CD4-positive, alpha-beta T cell (primary cell): ENCODE measurements at places on chromosomes 1 and 21.

- no peaks in the 10 kb centered on the region for H3K36me3 ChIP-seq
- H3K4me1 ChIP-seq = no peaks in the 10 kb centered on the region
- H3K27ac ChIP-seq = no peak overlapping the region
Measured at GRCh38 chr21:39647476-39647875, 34.7 kb downstream of the B3GALT5 start.

- no peak overlapping the region for H3K27ac ChIP-seq
- no peaks in the 10 kb centered on the region for H3K27me3 ChIP-seq
- no peak overlapping the region for H3K4me3 ChIP-seq
- DNase-seq = no peak
- no peaks in the 10 kb centered on the region for H3K4me1 ChIP-seq
Measured at GRCh38 chr1:87239997-87240605, 88.6 kb upstream of the LMO4 start.

GRCh38 chr1:206439205-206439604, 31.1 kb upstream of the IKBKE start:
- no peaks in the 10 kb centered on the region for H3K4me1 ChIP-seq
- H3K27me3 ChIP-seq = no peaks in the 10 kb centered on the region
- H3K4me3 ChIP-seq = no peak overlapping the region
- no peak overlapping the region for H3K27ac ChIP-seq
- DNase-seq = no peak

GRCh38 chr1:20115916-20116315, 3.4 kb downstream of the PLA2G2D start:
- peaks cover 2% of the 10 kb centered on the region for H3K27me3 ChIP-seq
- H3K4me1 ChIP-seq = no peaks in the 10 kb centered on the region

DNA sequence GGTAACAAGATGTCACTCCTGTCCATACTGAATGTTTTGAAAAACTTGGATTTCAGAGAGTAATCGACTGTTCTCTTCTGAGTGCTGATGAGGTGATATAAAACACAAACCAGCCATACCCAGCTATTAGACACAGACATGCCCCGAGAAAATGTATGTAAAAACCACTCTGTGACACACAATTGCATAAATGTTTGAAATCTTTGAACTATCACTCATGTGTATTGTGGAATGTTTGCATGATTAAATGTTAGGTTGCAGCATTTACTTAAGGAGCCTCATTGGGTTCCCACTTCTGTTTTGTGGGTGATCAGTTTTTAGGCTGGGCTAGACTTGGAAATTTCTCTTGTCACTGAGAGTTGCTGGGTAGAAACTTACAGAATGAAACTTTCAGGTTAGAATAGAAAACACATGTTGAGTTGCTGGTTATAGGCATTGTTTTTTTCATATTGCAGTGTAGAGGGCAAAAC, 270.4 kb upstream of the B3GALT2 start:
- no peaks in the 10 kb centered on the region for H3K36me3 ChIP-seq
- H3K4me1 ChIP-seq = peaks cover 30% of the 10 kb centered on the region
- no peaks in the 10 kb centered on the region for H3K27me3 ChIP-seq
- peak overlapping the region; percentile 22 for H3K4me3 ChIP-seq
- DNase-seq = no peak
- no peak overlapping the region for H3K27ac ChIP-seq

DNA sequence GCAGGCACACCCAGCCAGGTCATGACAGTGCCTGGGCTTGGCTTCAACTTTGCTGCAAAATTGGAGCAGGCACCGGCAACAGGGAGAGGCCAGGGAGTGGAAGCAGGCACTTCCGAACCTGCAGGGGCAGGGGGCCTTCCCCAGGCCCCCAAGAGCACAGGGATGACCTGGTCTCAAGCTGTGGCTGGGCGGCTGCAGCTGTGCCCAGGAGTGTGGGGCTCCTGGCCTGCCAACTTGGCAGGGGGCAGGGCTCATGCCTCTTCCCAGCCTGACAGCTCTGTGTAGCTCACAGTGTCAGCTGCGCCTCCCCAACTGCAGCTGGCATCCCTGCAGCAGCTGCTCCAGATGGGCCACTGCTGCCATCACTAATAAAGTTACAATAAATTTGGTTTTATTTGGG, 51.5 kb upstream of the SCYL3 start:
- peaks cover 3% of the 10 kb centered on the region for H3K36me3 ChIP-seq
- no peaks in the 10 kb centered on the region for H3K4me1 ChIP-seq
- no peak for DNase-seq
- H3K27me3 ChIP-seq = no peaks in the 10 kb centered on the region
- H3K4me3 ChIP-seq = no peak overlapping the region

DNA sequence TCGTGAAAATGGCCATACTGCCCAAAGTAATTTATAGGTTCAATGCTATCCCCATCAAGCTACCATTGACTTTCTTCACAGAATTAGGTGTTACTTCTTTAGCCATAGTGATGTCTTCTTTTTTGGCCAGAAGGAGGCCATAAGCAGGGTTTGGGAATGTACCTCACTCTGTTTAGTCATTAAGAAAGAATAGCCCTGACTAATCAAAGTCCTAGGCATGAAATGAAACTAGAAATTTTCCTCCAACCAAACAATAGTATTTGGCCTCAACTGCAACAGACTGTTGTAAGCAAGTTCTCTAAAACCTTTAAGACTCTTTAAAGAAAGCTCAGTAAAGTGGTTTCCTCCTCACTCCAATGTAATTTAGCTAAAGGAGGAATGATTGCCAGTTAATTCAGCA, 163.9 kb downstream of the AKT3 start:
- peaks cover 24% of the 10 kb centered on the region for H3K36me3 ChIP-seq
- H3K4me3 ChIP-seq = no peak overlapping the region
- H3K27ac ChIP-seq = no peak overlapping the region
- DNase-seq = no peak
- H3K27me3 ChIP-seq = no peaks in the 10 kb centered on the region
- no peaks in the 10 kb centered on the region for H3K4me1 ChIP-seq

DNA sequence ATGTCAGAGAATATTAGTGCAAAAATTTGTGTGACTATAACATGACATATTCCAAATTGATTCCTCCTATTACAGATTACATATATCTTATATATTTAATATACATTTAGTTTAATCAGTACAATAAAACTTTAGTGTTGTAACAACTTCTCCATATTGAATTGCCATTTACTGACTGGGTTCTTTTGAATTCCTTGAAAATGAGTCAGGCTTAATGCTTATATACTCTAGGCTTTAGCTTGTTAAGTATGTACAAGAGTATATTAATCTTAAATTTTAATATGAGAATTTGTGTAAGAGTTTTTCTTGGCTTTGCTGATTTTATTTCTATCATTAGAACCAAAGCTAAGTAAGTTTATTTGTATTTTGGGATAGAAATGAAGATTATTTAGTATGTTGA, 40.3 kb downstream of the XPR1 start:
- no peak overlapping the region for H3K27ac ChIP-seq
- H3K27me3 ChIP-seq = no peaks in the 10 kb centered on the region
- no peaks in the 10 kb centered on the region for H3K36me3 ChIP-seq
- no peaks in the 10 kb centered on the region for H3K4me1 ChIP-seq
- no peak overlapping the region for H3K4me3 ChIP-seq
- DNase-seq = no peak

DNA sequence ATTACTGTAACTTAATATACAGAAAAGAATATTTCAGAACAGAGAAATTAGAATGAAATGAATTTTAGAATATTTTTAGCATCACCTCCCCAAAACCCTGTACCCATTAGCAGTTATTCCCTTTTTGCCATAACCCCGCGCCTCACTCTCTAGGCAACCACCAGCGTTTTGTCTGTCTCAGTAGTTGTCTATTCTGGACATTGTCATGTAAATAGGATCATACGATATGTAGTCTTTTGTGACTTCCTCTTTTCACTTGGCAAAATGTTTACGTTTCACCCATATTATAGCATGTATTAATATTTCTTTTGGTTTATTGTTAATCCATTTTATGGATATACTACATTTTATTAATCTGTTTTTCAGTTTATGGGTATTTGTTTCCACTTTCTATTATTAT, 24.9 kb downstream of the SOAT1 start:
- H3K36me3 ChIP-seq = peaks cover 12% of the 10 kb centered on the region
- DNase-seq = no peak
- no peak overlapping the region for H3K4me3 ChIP-seq

- H3K36me3 ChIP-seq = no peaks in the 10 kb centered on the region
- DNase-seq = no peak
- H3K4me1 ChIP-seq = no peaks in the 10 kb centered on the region
- peaks cover 14% of the 10 kb centered on the region for H3K27me3 ChIP-seq
Measured at GRCh38 chr1:6163973-6164617, 16.0 kb downstream of the CHD5 start.

GRCh38 chr21:36945496-36946138, 20.9 kb downstream of the HLCS start:
- peaks cover 19% of the 10 kb centered on the region for H3K36me3 ChIP-seq
- H3K4me1 ChIP-seq = no peaks in the 10 kb centered on the region
- no peaks in the 10 kb centered on the region for H3K27me3 ChIP-seq
- no peak for DNase-seq
- no peak overlapping the region for H3K27ac ChIP-seq

DNA sequence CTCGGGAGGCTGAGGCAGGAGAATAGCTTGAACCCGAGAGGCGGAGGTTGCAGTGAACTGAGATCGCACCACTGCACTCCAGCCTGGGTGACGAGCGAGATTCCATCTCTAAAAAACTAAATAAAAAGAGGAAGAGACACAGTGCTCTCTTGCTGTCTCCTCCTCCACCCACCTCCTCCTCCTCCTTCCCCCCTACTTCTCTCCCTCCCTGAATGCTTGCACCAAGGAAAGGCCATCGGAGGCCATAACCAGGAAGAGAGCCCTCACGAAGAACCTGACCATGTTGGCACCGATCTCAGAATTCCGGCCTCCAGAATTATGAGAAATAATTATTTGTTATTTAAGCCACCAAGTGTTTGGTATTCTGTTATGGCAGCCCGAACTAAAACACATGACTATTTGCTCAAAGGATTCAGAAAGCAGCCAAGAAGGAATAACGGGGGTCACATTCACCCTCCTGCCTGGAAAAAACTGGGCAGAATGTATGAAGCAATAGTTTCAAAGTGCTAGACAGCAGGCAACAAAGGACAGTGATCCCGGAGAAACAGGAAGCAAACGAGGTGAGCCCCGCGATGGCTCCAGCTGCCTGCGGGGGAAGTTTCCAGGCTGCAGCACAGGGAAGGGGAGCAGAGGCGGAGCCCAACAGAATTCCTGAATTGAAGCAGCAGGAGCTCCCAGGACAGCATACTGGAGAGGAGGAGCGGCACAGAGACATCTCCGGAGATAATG, 35.8 kb downstream of the LDLRAD1 start:
- H3K4me3 ChIP-seq = no peak overlapping the region
- no peaks in the 10 kb centered on the region for H3K27me3 ChIP-seq
- no peak for DNase-seq
- no peak overlapping the region for H3K27ac ChIP-seq

GRCh38 chr1:206647224-206647623, 11.9 kb downstream of the DYRK3 start:
- no peaks in the 10 kb centered on the region for H3K36me3 ChIP-seq
- H3K27ac ChIP-seq = no peak overlapping the region
- H3K27me3 ChIP-seq = no peaks in the 10 kb centered on the region
- H3K4me1 ChIP-seq = no peaks in the 10 kb centered on the region
- DNase-seq = no peak
- no peak overlapping the region for H3K4me3 ChIP-seq

- no peaks in the 10 kb centered on the region for H3K4me1 ChIP-seq
- H3K27ac ChIP-seq = no peak overlapping the region
- no peak for DNase-seq
- no peak overlapping the region for H3K4me3 ChIP-seq
Measured at GRCh38 chr21:36849461-36850105, 116.9 kb downstream of the HLCS start.

DNA sequence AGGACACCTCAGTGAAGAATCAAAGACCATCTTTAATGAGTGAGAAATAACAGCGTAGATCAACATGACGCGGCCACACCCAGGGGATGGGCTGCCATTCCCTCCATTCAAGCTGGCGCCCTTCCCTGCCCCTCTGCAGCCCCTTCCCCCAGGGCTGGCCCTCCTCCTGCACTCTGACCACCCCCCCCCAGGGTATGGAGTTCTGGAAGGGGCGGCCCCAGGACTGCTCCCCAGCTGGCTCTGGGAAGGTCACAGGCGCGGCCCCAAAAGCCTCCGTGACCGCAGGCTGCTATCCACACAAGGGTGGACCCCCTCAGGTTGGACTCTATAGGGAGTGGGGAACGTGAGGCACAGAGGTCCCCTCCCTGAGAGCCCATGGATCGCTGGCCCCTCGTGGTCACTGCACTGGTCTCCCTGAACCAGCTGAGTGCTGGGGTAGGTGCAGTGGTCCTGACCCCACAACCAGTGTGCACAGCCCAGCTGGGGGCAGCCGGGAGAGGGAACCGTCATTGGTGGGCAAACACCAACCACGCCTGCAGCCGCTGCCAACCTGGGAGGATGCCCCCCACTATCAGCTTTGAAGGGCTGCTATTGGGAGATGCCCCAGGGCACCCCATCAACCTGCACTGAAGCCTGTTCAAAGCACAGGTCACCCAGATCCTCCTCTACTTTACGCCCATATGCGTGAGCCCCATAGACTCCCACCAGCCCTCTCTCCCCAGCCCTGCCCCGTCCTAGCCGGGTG, 16.1 kb upstream of the GPR153 start:
- no peak overlapping the region for H3K27ac ChIP-seq
- no peaks in the 10 kb centered on the region for H3K36me3 ChIP-seq
- no peak for DNase-seq
- H3K4me1 ChIP-seq = no peaks in the 10 kb centered on the region
- no peak overlapping the region for H3K4me3 ChIP-seq
- H3K27me3 ChIP-seq = no peaks in the 10 kb centered on the region

DNA sequence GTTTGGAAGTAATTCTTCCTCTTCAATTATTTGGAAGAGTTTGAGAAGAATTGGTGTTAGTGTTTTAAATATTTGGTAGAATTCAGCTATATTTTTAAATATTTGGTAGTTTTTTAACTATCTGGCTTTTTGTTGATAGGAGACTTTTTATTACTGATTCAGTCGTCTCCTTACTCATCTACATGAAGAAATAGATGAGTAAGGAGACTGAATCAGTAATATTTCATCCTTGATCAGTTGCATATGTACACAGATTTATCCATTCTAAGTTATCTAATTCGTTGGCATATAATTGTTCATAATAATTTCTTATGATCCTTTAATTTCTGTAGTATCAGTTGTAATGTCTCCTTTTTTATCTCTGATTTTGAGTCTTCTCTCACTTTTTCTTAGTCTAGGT, 224.1 kb downstream of the GPR52 start:
- no peaks in the 10 kb centered on the region for H3K27me3 ChIP-seq
- no peak overlapping the region for H3K4me3 ChIP-seq
- DNase-seq = no peak
- H3K4me1 ChIP-seq = no peaks in the 10 kb centered on the region
- H3K27ac ChIP-seq = no peak overlapping the region

DNA sequence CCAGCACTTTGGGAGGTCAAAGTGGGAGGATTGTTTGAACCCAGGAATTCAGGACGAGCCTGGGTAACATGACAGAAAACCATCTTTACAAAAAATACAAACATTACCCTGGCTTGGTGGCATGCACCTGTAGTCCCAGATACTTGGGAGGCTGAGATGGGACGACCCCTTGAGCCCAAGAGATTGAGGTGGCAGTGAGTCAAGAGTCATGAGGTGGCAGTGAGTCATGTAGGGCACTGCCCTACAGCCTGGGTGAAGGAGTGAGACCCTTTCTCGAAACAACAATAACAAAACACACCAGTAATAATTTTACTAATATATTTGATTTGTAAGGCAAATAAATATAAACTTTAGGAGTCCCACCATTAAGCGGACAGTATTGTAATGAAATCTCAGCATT, 1906.2 kb downstream of the NCAM2 start:
- H3K4me3 ChIP-seq = no peak overlapping the region
- DNase-seq = no peak
- H3K27ac ChIP-seq = no peak overlapping the region
- no peaks in the 10 kb centered on the region for H3K4me1 ChIP-seq
